Activated T-helper 2 cell treated with anti-CD3 and anti-CD28 coated beads, Interferon-gamma antibody, Interleukin-2, Interleukin-4, amounts not matched to agents 10 μg/mL and 5 μg/mL and 100 μg/mL, durations not matched to agents 14 hours and 24 hours and 36 hours (primary cell): ENCODE measurements at places on chromosomes 1 and 21. TPM values are rescaled to one million over a fixed set of nuclear protein-coding genes. Genes with fewer than 3 reads are reported as not detected.

The CACNA1S gene
- not detected in 2 replicates for total RNA-seq

The PPIAL4G gene
- total RNA-seq = 0.05 TPM in 1 of 2 replicates, not detected in the other

The ANKRD45 gene
- not detected in 2 replicates for total RNA-seq

The C8B gene
- not detected in 2 replicates for total RNA-seq

The ZFP69 gene
- total RNA-seq = 3.3 and 4.0 TPM in 2 replicates

The ETS2 gene
- total RNA-seq = 62.8 and 63.9 TPM in 2 replicates

DNA sequence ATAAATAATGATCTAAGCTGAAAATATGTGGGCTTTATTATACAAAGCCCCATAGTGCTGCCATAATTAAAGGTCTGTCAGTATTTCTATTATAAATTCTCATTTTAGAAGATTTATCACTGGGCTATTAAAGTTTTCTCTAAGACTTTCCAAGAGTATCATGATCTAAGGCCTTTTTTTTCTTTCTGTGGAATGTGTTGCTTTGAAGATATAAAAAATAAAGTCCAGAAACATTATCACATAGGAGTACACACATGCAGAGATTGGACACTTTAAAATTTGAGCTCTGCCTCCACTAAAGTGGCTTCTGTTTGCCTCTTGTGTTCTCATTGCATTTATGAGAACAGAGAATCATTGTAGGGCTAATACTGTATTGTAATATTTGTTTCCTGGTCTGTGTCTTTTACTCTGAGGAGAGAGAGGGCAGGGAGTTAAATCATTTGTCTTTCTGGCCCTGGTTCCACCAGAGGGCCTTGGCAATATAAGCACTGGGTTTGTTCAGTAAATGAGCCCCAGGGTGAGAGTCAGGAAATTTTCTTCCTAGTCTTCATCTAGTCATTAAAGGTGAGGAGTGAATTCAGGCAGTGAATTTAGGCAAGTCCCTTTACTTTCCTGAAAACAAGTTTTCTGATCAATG is 70.2 kb downstream of the NFIA start:
- no peak for DNase-seq

GRCh38 chr1:54379555-54380289 is 26.5 kb downstream of the SSBP3 start:
- DNase-seq = no peak

GRCh38 chr1:26820784-26821269 is 5.7 kb upstream of the ZDHHC18 start:
- no peak for DNase-seq

DNA sequence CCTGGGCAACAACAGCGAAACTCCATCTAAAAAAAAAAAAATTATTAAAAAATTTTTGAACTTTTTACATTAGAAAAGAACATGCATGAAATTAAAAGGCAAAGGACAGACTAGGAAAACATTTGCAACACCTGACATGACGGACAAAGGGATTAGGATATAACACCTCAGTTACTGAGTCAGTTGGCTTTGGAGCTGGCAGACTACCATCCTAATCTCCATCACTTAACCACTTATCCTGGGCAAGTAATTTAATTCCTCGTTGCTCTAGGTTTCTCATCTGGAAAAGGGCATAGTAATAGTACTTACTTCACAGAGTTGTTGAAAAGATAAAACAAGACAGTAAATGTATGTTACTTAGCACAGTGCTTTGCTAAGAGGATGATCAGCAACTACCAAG is 11.9 kb downstream of the HECTD3 start:
- no peak for DNase-seq

DNA sequence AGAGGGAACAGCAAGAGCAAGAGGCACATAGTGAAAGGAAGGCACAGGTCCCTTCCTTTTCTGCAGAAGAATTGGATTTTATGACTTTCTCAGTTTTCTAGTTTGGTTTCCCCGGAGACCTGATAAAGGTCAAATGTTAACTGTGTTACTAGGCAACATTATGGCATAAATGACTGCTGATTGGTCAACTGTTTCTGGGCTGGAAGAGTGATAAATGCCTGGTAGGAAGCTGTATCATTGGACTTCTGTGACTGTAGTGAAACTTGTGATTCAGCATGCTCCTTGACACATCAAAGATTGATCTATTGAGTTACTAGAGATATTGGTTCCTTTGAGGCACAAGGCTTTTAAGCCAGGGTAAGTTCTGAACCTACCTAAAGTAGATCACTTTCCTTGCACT is 55.7 kb downstream of the LRRC8C start:
- no peak for DNase-seq

DNA sequence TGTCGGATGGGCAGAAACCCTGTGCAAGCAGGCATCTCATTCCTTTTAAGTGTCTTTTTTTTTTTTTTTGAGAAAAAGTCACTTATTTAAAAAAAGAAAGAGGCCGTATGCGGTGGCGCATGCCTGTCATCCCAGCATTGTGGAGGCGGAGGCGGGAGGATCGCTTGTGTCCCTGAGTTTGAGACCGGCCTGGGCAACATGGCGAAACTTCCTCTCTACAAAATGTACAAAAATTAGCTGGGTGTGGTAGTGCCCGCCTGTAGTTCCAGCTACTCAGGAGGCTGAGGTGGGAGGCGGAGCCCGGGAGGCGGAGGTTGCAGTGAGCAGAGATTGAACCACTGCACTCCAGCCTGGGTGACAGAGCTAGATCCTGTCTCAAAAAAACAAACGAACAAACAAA is 1.7 kb downstream of the GPR137B start:
- no peak for DNase-seq
